ENCODE measurements at places on chromosomes 1 and 21.

DNA sequence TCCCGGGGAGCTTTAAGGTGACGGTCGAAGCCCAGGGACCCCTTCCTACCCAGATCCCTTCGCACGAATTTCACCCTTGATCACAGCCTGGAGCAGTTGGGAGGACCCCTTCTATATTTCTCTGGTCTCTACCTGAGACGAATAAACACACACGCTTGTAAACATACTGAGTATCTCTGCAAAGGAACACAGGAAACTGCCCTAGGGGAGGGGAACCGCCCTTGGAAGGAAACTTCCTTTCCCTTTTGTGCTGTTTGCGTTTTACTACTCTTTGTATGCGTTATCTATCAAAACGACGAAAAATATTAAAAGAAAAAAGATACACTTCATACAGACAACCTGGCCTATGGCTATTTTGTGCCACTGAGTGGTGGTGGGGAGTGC is 750 bp downstream of the NECAP2 start:
- DNase-seq = no peak

DNA sequence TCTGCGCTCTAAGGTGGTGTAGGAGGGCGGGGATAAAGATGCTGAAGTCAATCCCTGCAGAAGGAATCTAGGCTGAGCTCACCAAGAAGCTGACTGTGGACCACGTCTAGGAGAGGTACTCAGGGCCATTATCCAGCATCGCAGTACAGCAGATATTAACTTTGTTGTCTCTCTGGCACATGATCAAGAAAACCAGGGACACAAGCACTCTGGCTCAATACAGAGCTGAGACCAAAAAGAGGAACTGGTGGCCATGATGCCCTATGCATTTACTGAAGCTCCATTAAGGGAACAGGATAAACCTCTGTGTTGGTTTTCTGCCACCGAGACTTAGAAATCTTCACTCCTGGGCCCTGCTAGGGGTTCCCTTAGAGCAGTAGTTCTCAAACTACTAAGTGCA is 38.0 kb upstream of the ANGPTL7 start:
- DNase-seq = no peak

DNA sequence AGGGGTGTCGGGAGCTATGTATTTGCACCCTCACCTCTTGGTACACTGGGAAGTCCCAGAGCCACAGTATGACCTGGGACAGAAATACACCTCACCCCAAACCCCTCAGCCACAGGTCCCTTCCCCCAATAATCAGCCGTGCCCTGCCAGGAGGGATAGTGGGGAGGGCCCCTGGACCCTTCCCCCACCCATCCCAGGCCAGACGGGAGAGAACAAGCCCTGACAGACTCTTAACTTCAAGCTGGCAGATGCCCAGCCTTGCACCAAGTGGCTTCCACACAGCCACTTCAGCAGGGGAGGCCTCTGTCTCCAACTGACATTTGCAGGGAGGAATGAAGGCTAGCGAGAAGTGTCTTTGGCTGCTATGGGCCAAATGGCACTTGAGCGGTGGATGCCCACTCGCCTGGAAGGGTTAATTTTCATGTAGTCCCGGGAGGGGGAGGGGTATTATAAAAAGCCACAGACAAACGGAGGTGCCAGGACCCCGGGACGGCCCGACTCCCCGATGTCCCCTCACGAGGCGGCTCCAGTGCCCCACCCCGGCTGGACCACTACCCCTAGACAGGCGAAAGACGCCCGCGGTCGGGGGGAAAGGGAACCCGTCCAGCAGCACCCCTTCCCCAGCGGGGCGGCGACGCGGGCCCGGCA is 495 bp downstream of the SYNC start:
- DNase-seq = no peak

DNA sequence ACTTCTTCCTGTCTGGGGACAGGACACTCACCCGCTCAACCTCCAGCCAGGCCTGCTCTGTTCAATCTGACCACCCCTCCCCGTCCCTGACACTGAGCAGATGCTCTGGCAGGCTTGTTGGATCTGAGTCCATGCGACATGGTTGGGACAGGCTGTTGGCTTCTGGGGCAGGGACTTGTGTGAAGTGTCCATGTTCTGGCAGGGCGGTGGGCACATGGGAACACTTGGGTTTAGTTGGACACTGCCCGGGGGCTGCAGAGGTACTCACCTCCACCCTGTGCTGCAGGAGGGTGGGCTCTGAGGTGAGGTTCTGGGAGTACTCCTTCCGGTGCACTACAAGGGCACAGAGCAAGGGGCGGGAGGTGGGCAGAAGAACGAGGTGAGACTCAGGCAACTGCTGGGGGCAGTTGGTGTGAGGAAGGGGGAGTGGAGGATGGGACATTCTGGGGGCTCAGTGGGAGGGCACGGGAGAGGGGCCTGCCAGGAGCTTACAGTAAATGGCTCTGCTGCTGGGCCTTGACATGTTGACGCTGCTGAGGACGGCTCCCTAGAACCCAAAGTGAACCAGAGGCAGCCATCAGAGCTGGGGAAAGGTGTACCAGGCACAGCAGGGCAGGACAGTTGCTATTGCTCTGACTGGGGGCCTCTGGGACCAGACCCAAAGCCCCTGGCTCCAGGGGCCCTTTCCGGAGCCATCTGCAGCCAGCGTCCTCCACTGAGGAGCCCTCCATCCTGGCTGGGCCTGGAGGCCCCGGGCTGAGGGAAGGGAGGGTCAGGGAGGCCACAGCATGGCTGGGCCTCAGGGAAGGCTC is 2.3 kb downstream of the EPS8L3 start:
- no peak for DNase-seq

DNA sequence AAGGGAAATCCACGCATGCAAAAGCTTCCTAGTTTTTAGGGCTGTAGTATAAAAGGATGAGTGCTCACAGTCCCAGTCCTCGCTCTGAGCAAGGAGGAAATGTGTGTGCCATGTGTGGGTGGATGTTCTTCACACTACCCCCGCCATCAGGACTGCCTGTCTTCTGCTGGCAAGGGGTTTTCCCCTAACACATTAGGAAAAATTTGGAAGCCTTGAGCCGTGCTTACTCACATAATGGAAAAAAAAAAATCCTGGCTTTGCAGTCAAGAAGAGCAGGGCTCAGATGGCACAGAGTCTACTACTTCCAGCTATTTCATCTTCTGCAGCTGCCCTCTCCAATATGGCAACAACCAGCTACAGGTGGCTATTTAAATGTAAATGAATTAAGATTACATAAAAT is 363.1 kb downstream of the PLPP3 start:
- DNase-seq = no peak

DNA sequence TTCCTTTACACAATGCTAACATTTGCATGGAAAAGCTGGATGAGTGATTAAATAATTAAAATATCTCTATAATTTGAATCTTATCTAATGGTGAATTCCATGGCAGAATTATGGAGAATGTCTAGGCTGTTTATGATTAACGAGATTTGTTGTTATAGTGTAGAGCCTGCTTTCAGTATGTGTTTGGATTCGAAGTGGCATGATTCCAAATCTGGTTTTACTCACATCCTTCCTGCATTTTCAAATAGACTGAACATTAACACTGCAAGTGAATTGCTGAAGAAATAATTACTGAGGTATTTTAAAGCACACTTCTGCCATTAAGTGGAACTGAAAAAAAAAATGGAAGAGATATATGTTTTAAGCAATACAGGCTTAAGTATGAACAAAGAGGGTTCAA is 5.1 kb upstream of the NEK7 start:
- DNase-seq = no peak

DNA sequence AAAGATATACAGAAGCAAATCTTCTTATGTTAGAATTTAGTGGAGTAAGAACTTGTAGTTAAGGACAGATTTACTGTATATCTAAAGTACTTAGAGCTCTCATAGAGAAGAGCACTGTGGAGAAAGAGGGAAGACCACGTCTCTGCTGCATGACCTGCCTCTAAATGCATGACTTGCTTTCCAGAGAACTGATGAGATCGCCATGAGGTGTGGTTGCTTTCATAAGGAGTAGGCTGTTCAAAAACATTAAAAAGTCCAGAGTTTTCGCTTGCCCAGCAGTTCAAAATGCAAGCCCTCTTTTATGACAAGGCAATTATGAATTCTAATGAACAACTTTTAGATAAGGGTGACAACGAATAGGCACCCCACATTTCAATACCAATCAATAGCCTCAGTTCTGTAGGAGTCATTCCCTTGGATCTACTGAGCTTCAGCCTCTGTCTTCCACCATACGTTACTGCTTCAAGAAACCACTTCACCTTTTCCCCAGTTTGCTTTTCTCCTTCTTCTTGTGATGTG is 24.9 kb downstream of the SLC30A10 start:
- DNase-seq = no peak

DNA sequence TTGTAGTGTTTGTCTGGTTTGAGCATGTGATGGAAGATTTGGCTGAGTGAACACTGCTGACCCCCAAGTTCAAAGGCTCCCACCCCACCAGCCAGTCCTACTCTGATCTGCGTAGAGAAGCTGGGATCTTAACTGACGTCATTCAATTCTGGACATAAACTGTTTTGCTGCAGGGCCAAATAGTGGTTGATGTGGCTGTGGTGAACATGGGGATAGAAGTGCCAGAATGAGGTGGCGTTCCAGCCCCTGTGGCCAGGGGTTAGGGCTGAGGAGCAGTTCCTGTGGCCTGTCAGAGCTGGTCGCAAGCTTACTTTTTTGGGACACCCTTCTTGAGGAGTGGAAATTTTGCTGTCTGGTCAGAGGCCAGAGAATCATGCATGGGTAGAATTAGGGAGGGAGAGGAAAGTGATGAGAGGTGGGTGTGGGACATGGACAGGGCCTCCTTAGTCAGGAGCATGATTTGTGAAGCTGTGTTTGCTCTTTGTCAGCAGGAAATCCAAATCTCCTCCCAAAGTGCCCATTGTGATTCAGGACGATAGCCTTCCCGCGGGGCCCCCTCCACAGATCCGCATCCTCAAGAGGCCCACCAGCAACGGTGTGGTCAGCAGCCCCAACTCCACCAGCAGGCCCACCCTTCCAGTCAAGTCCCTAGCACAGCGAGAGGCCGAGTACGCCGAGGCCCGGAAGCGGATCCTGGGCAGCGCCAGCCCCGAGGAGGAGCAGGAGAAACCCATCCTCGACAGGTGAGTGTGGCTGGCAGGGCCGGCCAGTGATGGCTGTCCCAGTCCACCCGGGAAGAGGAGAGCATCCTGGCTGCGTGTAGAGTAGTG is 25.9 kb downstream of the SZRD1 start:
- no peak for DNase-seq

DNA sequence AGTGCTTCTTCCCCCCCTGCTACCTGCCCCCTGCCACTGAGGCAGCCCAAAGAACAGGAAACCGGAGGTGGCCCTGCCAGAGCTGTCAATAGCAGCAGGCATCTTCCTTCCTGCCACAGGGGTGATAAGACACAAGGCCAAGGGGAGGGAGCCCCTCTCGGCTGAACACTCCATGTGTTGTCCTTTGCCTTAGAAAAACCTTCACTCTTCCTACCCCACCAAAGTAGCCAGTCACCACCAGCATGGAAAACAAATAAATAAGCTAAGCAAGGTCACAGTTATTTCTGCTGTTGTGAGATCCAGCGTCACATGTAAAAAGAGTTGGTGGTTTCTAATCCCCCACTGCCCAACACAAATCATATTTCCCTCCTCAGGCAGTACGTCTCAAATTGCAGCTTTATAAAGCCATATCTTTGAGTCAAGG is 104.8 kb upstream of the DPT start:
- DNase-seq = no peak

GRCh38 chr1:202234331-202235002 is 40.9 kb downstream of the LGR6 start:
- DNase-seq = no peak

DNA sequence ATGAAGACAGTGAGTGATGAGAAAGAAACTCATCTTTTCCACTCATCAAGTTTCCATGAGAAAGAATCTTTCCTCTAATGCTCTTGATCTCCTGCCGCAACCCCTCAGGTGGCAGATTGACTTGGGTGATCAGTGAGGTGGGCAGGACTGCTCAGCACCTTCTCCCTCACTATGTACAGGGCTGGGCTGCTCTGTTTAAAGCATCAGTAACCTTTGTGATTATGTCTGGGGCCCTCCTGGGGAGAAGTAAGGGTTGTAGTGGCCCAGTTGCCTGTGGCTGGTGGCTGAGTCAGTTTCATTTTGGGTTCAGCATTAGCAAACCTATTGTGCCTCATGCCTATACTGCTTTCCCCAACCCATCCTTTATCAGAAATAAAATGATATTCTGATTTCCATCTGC is 366.0 kb downstream of the TTLL7 start:
- DNase-seq = no peak

DNA sequence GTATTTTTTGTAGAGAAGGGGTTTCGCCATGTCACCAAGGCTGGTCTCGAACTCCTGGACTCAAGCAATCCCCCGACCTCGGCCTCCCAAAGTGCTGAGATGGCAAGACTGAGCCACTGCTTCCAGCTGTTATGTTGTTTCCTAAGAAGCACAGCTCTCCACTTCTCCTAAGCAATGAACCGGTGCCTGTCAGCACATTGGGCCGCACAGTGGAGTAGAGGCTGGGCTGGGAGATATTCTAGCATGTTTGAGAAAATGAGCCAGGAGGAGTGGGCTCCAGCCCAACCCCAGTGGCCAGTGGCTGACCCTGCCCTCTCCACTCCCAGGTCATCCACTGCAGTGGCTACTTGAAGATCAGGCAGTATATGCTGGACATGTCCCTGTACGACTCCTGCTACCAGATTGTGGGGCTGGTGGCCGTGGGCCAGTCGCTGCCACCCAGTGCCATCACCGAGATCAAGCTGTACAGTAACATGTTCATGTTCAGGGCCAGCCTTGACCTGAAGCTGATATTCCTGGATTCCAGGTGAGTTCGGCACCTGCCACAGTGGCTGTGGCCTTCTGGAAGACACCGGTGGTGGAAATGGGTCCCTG is 27.0 kb downstream of the SIM2 start:
- DNase-seq = no peak

- DNase-seq = no peak
Measured at GRCh38 chr1:246155923-246156322, 351.2 kb downstream of the SMYD3 start.

GRCh38 chr1:207970329-207971233 is 59.7 kb upstream of the CD34 start:
- DNase-seq = no peak

DNA sequence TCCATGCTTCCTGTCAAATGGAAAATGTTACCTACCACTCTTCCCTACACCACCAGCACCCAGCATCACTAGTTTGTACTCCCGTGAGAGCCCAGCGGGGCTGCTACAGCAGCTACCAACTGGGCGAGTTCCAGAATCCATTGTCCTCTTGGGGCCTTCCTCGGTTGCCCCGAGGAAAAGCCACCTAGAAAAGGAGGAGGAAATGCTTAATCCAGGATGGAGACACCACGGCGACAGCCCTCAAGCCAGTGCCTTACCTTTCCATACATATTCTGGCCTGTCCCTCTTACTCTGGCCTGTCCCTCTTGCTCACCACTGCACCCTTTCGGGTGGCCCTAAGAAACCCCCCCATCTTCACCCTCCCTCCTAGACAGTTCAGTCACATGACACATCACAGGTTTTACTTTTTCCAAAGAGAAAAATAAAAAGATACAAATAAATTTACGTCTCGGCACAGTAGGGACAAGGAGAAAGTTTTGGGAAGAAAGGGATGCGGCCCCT is 478 bp downstream of the RIT1 start:
- DNase-seq = no peak
